ENCODE measurements at places on chromosomes 1 and 21.

DNA sequence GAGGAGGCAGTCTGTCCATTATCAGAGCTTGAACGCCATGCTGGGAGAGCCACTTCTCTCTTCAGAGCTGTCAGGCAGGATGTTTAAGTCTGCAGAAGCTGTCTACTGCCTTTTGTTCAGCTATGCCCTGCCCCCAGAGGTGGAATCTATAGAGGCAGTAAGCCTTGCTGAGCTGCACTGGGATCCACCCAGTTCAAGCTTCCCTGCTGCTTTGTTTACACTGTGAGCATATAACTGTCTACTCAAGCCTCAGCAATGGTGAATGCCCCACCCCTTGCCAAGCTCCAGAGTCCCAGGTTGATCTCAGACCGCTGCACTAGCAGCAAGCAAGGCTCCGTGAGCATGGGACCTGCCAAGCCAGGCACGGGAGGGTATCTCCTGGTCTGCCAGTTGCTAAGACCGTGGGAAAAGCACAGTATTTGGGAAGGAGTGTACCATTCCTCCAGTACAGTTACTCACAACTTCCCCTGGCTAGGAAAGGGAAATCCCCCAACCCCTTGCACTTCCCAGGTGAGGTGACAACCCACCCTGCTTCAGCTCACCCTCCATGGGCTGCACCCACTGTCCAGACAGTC, 32.5 kb downstream of the RGS13 start:
- DNase-seq = no peak

DNA sequence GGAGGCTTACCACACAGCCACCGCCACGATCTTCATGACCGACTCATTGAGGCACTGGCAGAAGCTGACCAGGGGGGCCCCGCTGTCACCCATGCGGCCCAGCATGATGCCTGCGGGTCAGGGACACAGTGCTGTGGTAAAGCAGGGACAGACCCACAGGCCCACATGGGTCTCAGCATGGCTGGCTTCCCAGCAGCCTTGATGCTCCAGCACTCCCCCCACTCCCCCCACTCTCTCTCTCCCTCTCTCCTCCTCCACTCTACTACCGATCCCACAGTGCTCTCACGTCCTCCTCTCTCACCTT, 31.4 kb downstream of the PODN start:
- DNase-seq = no peak

DNA sequence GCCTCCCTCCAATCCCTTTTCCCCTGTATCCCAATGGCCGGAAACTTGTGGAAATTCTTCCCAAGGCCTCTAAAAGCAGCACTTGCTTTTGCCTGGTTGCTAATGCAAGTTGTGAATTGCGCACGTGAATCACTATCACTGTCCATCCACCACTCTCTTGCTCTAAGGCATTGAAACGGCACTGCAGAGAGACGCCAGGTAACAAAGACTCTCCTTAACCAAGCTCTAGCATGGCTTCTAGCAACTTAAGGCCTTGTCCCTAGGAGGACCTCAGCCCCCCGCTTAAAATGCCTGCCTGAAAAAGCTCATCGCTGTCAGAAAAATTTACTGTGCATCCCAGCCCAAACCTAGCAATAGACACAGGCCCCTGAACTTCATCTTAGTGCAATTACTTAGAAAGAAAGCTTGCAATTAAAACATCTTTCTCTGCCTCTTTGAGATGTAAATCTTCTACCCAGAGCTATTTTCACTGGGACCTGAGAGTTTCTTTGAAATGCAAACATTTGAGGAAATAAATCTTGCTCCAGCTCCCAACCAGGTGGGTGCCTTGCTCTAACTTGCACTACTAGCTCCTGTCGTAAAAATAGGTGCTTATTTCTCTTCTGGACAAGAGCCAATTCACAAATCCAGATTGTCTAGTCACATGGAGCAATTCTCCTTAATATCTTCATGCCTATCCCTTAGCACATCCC, 32.9 kb upstream of the ITLN2 start:
- DNase-seq = no peak

- DNase-seq = no peak
Observed at GRCh38 chr1:192159014-192159413, 752 bp downstream of the RGS18 start.

- DNase-seq = peak; percentile 86
Observed at GRCh38 chr1:25099343-25099951, 132.9 kb downstream of the SYF2 start.

GRCh38 chr1:22831729-22832413, 121.2 kb downstream of the EPHB2 start:
- DNase-seq = peak; percentile 87

GRCh38 chr1:110051262-110051648, 16.8 kb downstream of the STRIP1 start:
- no peak for DNase-seq

DNA sequence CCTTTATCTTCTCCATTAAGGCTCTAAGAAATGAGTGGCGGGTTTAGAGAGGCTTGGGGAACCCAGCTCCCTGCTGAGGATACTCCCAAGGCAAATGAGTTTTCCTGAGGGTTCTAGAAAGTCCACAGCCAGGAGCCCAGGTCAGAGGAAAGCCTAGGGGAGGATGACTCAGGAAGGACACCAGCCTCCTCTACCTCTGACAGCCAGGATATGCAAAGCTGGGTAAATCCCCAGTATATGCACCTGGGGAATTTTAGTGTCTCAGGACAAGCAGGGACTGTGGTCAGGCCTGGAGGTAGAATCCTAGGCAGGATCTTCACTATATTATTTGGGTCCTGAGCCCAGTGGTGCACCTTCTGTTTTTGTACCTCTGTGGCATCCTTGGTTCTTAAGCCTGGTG, 23.5 kb upstream of the WNT4 start:
- DNase-seq = no peak

GRCh38 chr1:22646384-22646783, 3.0 kb downstream of the C1QC start:
- no peak for DNase-seq

- no peak for DNase-seq
Observed at GRCh38 chr1:121458291-121459048, 273.7 kb downstream of the SRGAP2C start.

DNA sequence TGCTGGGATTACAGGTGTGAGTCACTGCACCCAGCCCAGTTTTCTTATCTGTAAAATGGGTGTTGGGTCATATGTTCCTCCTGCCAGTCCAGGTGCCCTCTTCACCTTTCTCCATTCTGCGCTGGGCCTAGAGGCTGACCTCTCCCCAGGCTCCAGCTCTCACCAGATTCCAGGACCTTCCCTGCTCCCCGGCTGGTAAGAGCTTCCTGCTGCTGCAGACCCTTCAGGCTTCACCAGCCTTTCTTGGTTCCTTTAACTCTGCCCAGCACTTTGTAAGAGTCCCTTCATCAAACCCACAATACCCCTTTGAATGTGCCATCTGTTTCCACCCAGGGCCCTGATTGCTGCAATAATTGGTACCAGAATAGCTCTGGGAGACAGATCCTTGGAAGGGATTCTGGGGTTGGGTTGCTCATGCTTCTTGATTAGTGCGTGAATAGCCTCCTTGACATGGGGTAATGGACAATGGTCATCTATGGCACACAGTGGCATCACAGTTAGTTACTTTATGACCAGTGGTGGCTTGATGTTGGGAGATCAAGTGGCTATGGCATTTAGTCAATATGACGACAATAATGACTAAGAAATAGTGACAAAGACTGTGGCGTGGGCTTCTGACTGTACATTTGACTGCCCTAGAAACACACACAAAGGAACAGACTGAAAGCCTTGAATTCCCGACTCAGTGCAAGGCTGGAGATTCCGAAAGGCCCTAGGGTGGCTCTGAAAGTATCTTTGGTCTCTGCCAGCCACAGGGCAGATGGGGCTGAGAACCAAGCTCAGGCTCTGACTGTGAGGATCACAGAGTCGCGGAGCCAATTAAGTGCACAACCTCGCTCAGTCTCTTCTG, 67.3 kb downstream of the SLC9A1 start:
- DNase-seq = no peak

DNA sequence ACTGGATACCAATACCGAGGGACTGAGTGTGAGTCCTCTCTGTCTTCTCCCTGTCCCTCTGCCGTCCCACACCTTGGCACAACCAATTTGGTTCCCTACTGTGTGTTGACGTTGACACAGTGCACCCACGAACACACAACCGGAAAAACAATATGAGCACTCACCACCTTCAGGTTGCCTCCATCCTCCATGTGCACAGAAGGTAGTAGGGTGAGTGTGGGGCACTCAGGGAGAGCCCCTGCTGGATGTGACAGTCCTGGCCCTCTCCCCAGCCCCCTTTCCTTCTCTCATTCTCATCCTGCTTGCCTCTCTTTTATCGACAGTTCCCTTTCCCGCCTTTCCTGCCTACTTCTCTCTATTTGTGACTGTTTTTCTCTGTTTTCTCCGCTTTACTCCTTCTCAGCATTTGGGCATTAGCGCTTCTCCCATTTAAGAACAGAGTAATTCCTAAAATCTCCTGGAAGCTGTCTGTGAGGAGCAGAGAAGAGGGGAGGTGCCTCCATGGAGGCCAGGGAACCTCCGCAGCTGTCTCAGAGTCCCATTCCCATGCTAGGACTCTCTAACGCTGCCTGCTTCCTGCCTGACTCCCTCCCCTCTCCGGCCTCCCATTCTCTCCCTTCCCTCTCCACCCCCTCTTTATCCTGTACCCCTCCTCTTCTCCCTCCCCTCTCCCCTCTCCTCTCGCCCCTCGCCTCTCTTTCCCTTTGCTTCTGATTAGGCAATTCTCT, 16.4 kb downstream of the CADM3 start:
- no peak for DNase-seq

DNA sequence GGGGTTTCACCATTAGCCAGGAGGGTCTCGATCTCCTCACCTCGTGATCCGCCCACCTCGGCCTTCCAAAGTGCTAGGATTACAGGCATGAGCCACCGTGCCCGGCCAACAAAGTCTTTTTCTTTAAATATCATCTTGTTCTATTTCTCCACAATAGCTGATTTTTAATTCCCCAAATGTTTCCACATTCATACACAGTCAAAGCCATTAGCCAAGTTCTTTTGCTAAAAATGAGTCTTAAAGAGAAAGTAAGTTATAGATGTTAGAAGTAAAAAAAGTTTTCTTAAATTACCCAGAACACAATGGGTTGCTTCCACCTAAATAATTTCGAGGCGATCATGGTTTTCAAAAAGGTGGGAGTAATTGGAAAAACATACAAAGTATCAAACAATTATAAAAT, 30.6 kb downstream of the C2CD2 start:
- DNase-seq = no peak

GRCh38 chr1:22352896-22353295, 98.8 kb upstream of the ZBTB40 start:
- no peak for DNase-seq

GRCh38 chr1:24805534-24806301, 60.5 kb downstream of the CLIC4 start:
- no peak for DNase-seq

DNA sequence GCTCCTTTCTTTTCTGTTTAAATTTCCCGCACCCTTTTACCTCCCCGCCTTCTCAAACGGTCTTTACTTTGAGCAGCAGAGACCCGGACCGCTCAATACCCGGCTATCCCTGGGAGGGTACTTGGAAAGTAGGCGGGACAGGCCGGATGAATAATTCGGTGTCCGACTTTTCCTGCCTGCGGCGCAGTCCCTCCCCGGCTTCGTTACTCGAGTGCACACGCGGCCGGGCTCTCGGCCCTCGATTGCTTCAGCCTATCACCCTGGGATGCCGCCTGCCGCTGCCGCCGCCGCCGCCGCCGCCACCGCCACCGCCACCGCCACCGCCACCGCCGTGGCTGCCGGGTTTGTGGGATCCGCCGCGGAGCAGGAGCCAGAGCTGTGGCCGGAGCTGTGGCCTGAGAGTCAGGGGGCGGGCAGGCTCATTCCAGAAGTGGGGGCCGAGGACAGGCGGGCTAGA, 382 bp upstream of the RASAL2 start:
- DNase-seq = peak; percentile 93

GRCh38 chr21:45981151-45982091, at the start of gene COL6A1:
TSS of gene COL6A1 (plus strand) at chr21:45981770. CDS start at chr21:45981851, 81 bp downstream.
- peak; percentile 89 for DNase-seq

DNA sequence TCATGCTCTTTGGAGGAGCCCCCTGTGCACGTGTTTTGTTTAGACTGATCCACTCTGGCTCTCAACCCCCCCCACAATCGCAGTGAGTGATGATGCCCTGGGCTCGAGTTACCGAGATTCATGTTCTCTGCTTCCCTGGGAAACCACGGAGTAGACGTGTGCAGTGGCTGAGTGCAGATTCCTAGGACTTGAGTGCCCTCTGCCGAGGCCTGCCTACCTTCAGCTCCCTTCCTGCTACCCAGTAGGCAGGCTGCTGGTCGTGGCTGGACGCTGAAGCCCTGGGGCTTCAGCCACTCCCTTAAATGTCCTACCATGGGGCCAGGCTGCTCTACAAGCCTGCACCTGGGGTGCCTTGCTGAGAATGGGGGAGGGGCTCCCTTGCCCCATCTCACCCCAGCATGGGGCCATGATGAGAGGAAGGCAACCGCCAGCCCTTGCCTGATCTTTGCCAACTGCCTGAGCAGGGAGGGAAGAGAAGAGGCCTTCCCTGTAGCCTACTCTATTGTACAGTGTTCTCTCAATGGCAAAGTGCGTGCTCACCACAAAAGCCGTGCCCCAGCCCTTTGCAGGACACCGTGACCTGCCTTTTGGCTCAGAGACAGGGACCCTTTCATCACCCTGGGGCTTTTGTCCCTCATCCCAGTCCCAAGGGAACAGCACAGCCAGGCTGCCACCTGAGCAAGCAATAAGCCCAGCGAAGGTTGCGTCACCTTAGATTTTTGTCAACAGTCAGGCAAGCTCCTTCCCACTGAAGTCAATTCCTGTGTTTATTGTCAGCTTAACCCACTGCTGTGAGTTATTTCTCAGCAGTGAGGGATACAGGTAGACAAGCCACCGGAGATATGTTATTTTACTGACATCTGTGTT, 4.1 kb upstream of the GRIK3 start:
- peak; percentile 25 for DNase-seq

DNA sequence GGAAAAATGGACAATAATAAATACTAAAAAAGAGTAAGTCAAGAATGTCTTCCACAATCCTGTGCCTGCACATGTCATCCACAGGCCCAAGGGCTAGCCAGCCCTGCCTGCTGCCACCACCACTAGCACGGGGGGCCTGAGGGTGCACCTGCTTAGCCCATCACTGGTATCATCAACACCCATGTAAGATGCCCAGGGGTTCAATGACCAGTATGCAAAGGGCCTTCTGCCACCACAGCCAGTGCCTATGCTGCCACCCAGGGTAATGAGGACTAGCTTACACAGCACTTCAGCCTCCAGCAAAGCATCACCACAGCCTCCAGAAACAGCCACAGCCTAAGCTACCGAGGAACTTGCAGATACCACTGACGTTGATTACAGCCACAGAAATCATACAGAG, 46.3 kb downstream of the POFUT2 start:
- DNase-seq = no peak

GRCh38 chr1:220798338-220798737, 11.6 kb downstream of the MTARC1 start:
- no peak for DNase-seq

- no peak for DNase-seq
Observed at GRCh38 chr1:39103328-39104157, 77.4 kb downstream of the NDUFS5 start.

DNA sequence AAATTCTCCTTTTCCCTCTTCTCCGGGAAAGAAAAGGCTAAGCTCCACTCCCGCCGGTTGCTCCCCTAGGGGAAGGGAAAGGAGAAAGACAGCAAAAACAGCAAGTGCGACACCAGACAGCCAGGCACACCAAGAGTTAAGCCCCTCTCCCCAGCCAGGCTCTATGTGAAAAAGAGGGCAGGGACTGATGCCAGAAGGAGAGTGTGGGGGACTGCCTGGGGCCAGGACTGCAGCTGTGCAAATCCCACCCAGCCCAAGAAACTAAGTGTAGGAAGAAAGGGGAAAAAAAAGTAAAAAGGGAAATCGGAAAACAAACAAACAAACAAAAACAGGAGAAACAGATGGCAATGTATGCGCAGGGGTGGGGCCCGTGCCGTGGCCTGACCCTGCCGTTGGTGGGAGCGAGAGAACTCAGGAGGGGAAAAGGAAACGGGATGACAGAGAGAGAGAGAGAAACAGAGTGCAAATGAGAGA, 27.7 kb upstream of the FMO1 start:
- no peak for DNase-seq
